Breast epithelium (tissue), 4 donors: ENCODE measurements at places on chromosomes 13 and 19.
A peak's percentile ranks its signal among the peaks of the same experiment; 100 is the strongest.

GRCh38 chr19:55005684-55006488 lies 32.2 kb downstream of the GP6 start:
- H3K27me3 ChIP-seq = no peaks in the 10 kb centered on the region
- peak overlapping the region; percentile 29 for H3K4me3 ChIP-seq
- H3K27ac ChIP-seq = no peak overlapping the region
- DNase-seq = no peak
- no peaks in the 10 kb centered on the region for H3K4me1 ChIP-seq

- H3K4me3 ChIP-seq = no peak overlapping the region
- no peaks in the 10 kb centered on the region for H3K4me1 ChIP-seq
Measured at GRCh38 chr13:112250788-112251445, 125.2 kb upstream of the SPACA7 start.

DNA sequence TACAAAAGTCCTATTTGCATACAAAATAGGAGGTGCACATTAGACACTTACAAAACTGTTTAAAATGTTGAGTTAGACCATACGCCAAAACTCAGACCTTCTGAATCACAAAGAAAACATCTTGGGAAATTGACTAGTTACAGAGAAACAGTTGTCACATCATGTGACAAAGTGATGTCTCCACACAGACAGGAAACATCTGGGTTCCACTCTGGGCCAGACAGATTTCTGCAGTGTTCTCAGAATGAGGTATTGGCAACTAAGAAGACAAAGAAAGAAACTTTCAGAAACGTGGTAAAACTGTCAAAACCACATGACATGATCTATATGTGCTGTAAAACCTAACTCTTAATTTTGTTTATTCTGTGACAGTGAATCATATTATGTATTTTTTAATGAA lies 6.7 kb downstream of the ZNF793 start:
- DNase-seq = no peak
- H3K27ac ChIP-seq = no peak overlapping the region
- H3K27me3 ChIP-seq = no peaks in the 10 kb centered on the region
- peaks cover 10% of the 10 kb centered on the region for H3K36me3 ChIP-seq
- H3K4me3 ChIP-seq = no peak overlapping the region
- no peaks in the 10 kb centered on the region for H3K4me1 ChIP-seq

- H3K27me3 ChIP-seq = no peaks in the 10 kb centered on the region
- H3K27ac ChIP-seq = no peak overlapping the region
- DNase-seq = no peak
- no peak overlapping the region for H3K4me3 ChIP-seq
Measured at GRCh38 chr13:23673354-23673753, 103.1 kb downstream of the TNFRSF19 start.

DNA sequence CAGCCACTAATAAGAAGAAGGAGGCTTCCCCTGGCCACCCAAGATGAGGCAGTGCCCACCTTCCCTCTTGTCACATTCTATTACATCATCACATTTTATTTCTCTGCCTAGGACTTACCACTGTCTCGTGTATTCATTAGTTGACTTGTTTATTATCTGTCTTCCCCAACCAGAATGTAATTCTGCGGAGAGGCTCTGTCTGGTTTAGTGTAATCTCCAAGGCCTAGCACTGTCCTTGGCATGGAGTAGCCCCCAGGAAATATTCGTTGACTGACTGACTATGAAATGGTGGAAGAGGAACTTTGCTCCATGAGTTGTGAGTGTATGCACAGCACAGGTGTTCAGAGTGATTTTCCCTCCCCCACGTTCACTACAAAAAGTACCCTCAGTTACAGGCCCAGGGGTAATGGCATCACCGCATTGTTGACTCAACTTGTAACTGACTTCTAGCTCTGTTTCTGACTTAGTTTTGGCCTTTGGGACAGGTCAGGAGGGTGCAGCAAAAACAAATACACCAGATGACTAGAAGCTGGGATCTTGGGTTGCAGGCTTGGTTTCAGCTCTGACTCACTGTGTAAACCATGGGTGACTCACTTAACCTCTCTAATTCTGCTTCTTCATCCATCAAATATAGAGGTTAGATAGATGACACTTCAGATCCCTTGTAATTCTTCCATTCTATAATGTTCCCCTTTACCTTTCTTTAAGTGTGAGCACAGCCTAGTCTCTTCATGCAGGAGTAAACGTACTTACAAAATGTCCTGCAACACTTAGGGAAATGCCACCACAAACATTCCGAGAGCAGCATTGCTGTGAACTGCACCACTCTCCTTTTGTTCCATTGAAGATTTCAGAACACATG lies 229.7 kb downstream of the KCNRG start:
- no peaks in the 10 kb centered on the region for H3K27me3 ChIP-seq
- peak; percentile 34 for DNase-seq
- H3K4me3 ChIP-seq = no peak overlapping the region
- H3K4me1 ChIP-seq = no peaks in the 10 kb centered on the region
- H3K27ac ChIP-seq = peak overlapping the region; percentile 61

- no peaks in the 10 kb centered on the region for H3K4me1 ChIP-seq
- H3K27me3 ChIP-seq = no peaks in the 10 kb centered on the region
- DNase-seq = no peak
- H3K4me3 ChIP-seq = peak within 1 kb of the TSS; percentile 46
Measured at GRCh38 chr19:9009935-9010651, at the start of gene MUC16. TSS of gene MUC16 (minus strand) at chr19:9010409.

GRCh38 chr13:54194233-54195024 lies 1165.8 kb downstream of the OLFM4 start:
- H3K4me3 ChIP-seq = no peak overlapping the region
- no peak overlapping the region for H3K27ac ChIP-seq
- no peak for DNase-seq
- no peaks in the 10 kb centered on the region for H3K36me3 ChIP-seq

- H3K27ac ChIP-seq = no peak overlapping the region
- H3K36me3 ChIP-seq = no peaks in the 10 kb centered on the region
- no peaks in the 10 kb centered on the region for H3K27me3 ChIP-seq
- DNase-seq = no peak
- H3K4me1 ChIP-seq = no peaks in the 10 kb centered on the region
Measured at GRCh38 chr13:46367617-46368327, 19.3 kb downstream of the RUBCNL start.

DNA sequence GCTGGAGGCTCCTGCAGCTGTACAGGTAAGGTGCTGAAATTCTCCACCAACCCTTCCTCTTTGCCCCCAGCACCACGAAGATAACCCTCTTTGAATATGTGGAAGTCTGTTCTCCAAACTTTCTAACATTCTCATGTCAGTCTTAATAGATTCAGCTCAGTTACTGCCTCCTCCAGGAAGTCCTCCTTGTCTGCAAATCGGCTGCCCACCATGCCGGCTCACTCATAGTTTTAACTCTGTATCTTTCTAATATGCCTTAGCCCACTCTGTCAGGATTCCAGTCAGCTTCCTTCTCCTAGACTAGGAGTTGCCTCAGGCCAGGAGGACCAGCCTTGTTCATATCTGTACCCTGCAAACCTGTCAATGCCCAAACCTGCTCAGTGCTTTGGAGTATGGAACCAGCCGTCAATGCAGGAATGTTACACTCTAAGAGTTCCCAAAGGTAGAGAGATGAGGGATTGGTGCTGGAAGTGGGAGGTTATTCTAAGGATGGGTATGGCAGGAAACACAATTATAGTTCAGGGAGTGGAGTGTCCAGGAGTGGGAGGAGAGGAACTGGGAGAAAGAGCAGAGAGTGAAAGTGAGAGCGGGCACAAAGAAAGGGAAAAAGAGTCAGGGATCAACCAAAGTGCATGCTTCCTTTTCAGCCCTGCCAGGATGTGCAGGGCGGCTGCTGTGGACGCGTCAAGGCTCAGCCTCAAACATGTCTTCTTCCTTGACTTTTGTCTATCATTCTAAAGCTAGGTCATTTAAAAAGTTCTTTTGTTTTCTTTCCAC lies 38.0 kb upstream of the ALOX5AP start:
- H3K4me1 ChIP-seq = no peaks in the 10 kb centered on the region
- no peaks in the 10 kb centered on the region for H3K27me3 ChIP-seq
- DNase-seq = no peak
- peak overlapping the region; percentile 9 for H3K4me3 ChIP-seq

GRCh38 chr13:32376642-32377415 lies 51.1 kb downstream of the N4BP2L1 start:
- no peak overlapping the region for H3K27ac ChIP-seq
- DNase-seq = no peak
- no peaks in the 10 kb centered on the region for H3K36me3 ChIP-seq
- no peaks in the 10 kb centered on the region for H3K27me3 ChIP-seq

- H3K27me3 ChIP-seq = peaks cover 16% of the 10 kb centered on the region
- no peak overlapping the region for H3K27ac ChIP-seq
- DNase-seq = no peak
- H3K36me3 ChIP-seq = no peaks in the 10 kb centered on the region
Measured at GRCh38 chr19:39752795-39753194, 15.0 kb upstream of the CLC start.

DNA sequence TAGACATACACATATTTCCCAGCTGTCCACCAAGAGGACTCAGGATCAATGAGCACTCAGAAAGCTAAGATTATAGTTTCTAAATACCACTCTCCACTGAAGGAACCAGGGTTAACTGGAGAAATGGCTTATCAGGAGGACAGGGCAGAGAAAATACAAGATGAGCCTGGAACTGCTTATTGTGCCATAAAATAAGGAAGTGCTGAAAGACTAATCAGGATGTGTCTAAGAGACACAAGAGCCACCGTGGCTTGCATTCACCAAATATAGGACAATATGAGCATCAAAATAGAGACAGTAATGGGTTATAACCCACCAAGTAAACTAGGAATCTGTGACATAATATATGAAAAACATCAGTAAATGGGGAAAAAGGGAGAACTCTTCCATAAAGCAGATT lies 32.8 kb downstream of the KLF12 start:
- H3K4me3 ChIP-seq = no peak overlapping the region
- no peak for DNase-seq
- H3K36me3 ChIP-seq = no peaks in the 10 kb centered on the region
- H3K4me1 ChIP-seq = no peaks in the 10 kb centered on the region
- H3K27ac ChIP-seq = no peak overlapping the region

GRCh38 chr19:57305056-57305455 lies 15.2 kb upstream of the ZNF543 start:
- no peaks in the 10 kb centered on the region for H3K27me3 ChIP-seq
- DNase-seq = no peak
- H3K4me3 ChIP-seq = no peak overlapping the region
- no peaks in the 10 kb centered on the region for H3K4me1 ChIP-seq
- peak overlapping the region; percentile 52 for H3K27ac ChIP-seq

- peak within 1 kb of the TSS; percentile 84 for H3K4me3 ChIP-seq
- H3K4me1 ChIP-seq = no peaks in the 10 kb centered on the region
- peak within 1 kb of the TSS; percentile 98 for H3K27ac ChIP-seq
- no peaks in the 10 kb centered on the region for H3K27me3 ChIP-seq
- H3K36me3 ChIP-seq = no peaks in the 10 kb centered on the region
Measured at GRCh38 chr19:58572818-58573657, at the start of gene MZF1. TSS of gene MZF1 (minus strand) at chr19:58573335. CDS start at chr19:58571389, 1,946 bp downstream.

DNA sequence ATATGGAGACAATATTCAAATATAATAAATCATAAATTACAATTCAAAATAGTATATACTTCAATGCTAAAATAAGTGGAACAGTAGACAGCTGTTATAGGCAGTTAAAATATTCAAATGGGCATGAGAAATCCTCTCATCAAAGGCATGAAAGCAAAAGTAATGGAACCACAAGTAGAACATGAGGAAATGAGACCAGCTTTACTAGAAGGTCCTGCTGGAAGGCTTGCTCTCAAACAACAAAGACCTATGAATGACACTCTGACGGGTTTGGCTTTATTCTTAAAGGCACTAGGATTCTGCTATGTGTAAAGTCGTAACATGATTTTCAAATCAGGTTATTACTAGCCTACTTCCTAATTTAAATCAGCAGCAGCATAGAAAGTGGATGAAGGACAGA lies 148.1 kb downstream of the VWA8 start:
- H3K36me3 ChIP-seq = no peaks in the 10 kb centered on the region
- no peaks in the 10 kb centered on the region for H3K4me1 ChIP-seq
- no peak for DNase-seq
- no peak overlapping the region for H3K27ac ChIP-seq

DNA sequence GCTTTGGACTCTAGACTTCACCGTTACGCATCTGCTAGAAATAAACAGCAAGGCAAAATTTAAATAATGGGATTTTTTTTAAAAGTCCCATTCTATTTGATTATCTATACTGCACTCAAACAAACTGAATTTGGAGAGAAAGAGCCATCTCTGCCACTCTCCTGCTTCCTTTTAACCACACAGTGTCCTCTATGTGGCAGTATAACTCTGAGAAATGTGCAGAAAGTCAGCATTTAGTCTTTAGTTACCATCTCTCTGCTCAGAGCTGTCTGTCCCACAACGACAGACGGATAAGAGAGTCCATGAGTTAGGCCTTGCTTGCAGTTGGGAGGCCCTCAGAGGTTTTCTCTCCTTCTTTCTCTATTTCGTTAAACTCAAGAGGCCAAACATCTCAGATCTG lies 21.2 kb downstream of the CCNA1 start:
- no peak overlapping the region for H3K4me3 ChIP-seq
- H3K36me3 ChIP-seq = no peaks in the 10 kb centered on the region
- DNase-seq = no peak
- H3K4me1 ChIP-seq = no peaks in the 10 kb centered on the region
- H3K27ac ChIP-seq = no peak overlapping the region

- H3K36me3 ChIP-seq = no peaks in the 10 kb centered on the region
- no peak for DNase-seq
- no peaks in the 10 kb centered on the region for H3K27me3 ChIP-seq
- no peaks in the 10 kb centered on the region for H3K4me1 ChIP-seq
- no peak overlapping the region for H3K27ac ChIP-seq
Measured at GRCh38 chr19:40270362-40271089, 14.6 kb downstream of the AKT2 start.

DNA sequence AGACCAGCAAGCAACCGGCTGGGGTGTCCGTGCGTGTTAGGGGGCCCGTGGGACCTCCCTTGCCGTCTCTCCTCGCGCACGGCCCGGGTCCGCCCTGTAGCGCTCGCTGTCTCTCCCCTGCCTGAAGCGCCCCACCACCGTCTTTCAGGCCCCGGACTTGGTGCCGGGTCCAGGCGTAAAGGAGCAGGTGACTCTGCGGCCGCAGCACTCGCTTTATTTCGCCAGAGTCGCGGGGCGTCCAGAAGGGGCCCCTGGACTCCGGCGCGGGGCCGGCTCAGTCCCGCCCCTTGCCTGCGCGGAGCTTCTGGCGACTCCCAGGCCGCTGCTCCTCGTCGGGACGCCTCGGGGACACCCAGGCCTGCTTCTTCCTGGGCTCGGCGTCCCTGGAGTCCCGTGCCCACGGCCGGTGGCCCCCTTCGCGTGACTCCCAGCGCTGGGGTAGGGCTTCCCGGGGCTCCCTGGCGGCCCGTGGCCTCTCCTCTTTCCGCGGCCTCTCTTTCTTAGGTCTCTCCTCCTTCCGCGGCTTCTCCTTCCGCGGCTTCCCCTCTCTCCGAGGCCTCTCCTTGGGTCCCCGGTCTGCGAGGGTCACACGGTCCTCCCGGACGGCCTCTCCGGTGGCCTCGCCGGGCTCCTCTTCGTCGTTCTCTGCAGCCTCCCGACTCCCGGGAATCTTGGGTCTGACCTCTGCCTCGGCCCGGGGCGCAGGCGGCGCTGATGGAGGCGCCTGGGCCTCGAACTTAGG lies 3.1 kb downstream of the AMH start:
- H3K4me1 ChIP-seq = peaks cover 13% of the 10 kb centered on the region
- peaks cover 48% of the 10 kb centered on the region for H3K27me3 ChIP-seq
- no peak for DNase-seq
- H3K36me3 ChIP-seq = peaks cover under 1% of the 10 kb centered on the region

- H3K27me3 ChIP-seq = no peaks in the 10 kb centered on the region
- H3K4me3 ChIP-seq = no peak overlapping the region
- peaks cover 4% of the 10 kb centered on the region for H3K36me3 ChIP-seq
- no peak overlapping the region for H3K27ac ChIP-seq
- DNase-seq = no peak
- no peaks in the 10 kb centered on the region for H3K4me1 ChIP-seq
Measured at GRCh38 chr13:100636004-100636403, 38.6 kb downstream of the TMTC4 start.

GRCh38 chr19:30391052-30391451 lies 18.9 kb downstream of the ZNF536 start:
- no peaks in the 10 kb centered on the region for H3K4me1 ChIP-seq
- DNase-seq = no peak
- no peak overlapping the region for H3K4me3 ChIP-seq
- H3K27ac ChIP-seq = no peak overlapping the region
